ENCODE measurements at places on chromosomes 12 and 14.

DNA sequence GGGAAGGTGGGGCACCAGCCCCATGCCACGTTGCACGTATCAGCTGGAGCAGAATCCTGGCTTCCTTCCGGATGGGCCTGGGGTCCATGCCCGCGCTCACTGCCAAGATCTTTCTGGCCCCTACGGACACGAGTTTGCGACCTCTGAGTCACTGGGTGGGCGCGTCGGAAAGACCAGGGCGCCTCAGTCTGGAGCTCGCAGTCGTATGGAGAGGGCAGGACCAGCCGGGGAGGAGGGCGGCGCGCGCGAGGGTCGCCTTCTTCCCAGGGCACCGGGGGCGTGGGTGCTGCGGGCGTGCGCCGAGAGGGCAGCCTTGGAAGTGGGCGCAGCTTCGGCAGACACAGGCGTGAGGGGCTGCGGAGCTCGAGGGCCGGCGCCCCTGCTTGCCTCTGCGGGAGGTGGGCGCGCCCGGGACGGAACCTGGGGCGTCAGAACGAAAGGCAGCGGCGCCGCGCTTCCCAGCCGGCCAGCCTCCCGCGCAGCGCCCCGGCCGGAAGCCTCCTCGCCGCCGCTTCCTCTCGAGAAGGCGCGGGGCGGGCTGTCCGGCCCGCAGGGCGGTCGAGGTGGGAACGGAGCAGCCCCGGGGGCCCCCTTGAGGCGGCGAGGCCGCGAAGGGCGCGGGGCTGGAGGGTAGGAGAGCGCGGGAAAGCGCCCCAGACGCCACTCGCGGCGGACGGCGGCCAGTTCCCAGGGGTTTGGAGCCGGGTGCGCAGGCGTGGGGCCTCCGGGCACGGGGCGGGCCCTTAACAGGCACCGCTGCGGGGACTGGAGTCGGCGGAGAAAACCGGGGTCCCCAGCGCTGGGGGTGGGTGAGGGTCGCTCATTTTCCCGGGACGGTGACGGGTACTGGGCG is at the start of gene ARL6IP4:
TSS of gene ARL6IP4 (plus strand) at position 499 of the 853 bp plus-strand sequence. CDS start 459 bp downstream, outside the sequence.
- DNase-seq, result peak; percentile 75

GRCh38 chr12:98437806-98438595 is 77.4 kb upstream of the TMPO start:
- no peak for DNase-seq

DNA sequence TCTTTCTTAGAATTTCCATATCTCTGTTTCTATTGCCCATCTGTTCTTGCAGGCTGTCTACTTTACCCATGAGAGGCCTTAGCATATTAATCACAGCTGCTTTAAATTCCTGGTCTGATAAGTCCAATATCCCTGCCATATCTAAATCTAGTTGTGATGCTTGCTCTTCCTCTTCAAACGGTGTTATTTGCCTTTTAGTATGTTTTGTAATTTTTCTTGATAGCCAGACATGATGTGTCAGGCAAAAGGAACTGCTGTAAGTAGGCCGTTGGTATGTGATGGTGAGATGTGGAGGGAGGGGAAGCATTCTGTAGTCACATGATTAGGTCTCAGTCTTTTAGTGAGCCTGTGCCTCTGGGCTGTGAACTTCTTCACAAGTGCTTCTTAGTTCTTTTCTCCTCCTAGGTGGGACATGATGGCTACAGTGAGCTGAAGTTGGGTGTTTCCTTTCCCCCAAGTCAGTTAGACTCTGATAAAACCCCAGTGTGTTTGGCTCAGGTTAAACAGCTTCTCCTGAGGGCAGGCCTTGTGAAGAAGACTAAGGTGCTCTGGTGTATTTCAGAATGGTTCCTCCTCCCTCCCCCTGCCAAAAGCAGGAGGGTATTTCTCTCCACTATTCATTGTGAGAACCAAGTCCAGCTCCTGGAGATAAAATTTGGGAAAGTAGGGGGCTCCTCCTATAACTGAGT is 195.9 kb upstream of the PARP11 start:
- DNase-seq, result no peak

- peak; percentile 77 for DNase-seq
Measured at GRCh38 chr12:6961695-6962284, 8.7 kb downstream of the PHB2 start.

- no peak for DNase-seq
Measured at GRCh38 chr12:1355396-1355795, 239.0 kb downstream of the FBXL14 start.

DNA sequence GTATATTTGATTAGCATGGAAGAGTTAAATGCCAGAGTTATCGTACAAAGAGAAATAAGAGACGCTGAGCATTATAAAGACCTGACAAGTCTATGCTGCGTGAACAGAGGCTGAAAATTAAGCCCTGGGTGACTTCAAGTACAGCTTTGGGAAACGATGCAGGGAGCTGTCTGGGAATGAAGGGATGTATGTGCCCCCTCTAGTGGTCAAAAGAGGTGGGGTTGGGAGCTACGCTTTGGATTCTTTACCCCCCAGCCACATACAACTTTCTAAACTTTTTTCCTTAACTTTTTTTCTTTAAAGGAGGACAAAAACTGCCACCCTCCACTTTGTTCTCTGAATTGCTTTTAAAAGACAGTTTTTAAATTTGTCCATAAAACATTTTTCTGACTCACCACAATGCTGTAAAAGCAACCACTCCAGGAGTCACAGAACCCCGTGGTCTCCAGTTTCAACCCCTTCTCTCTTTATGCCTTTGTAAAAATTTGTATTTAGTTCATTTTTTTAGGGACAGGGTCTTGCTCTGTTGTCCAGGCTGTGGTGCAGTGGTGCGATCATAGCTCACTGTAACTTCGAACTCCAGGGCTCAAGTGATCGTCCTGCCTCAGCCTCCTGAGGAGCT is 59.4 kb downstream of the ZNF664 start:
- peak; percentile 21 for DNase-seq

GRCh38 chr12:118526255-118527095 is 150.1 kb downstream of the SUDS3 start:
- no peak for DNase-seq

GRCh38 chr12:18981732-18982131 is 147.8 kb upstream of the PLEKHA5 start:
- no peak for DNase-seq

- no peak for DNase-seq
Measured at GRCh38 chr14:58946431-58946830, 242.0 kb upstream of the DAAM1 start.

DNA sequence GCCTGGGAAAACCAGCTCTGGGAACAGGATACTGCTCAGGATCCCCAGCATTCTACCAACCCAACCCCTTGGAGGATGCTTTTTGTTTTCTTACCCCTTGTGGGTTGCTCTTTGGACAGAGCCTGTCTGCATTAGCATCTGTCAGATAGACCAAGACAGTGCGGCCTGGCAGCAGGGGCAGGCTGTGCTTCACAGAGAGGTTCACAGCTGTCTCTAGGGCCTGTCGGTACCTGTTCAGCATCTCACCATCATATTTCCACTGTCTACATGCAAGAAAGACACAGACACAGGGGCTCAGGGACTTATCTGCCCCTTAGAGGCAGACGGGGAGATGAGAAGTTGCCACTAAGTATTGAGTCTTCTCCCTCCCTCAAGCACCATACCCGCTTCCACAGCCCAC is 21.8 kb downstream of the TEP1 start:
- DNase-seq, result no peak

DNA sequence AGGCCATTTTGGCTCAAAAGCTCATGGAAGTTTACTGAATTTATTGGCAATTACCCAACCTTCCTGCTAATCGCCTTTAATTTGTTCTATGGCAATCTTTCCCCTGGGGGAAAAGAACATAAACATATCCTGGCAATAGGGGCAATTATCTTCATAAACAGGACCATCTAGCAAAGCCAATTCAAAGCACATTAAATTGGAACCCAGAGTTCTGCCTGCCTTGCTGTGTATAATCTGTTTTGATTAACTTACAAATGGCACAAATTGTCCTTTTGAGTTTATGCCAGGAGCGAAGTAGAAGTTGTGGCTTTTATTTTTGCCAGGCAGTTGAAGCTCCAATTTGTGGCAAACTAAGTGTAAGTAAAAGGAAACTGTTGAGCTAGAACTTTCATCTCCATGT is 68.6 kb downstream of the C12orf50 start:
- no peak for DNase-seq

DNA sequence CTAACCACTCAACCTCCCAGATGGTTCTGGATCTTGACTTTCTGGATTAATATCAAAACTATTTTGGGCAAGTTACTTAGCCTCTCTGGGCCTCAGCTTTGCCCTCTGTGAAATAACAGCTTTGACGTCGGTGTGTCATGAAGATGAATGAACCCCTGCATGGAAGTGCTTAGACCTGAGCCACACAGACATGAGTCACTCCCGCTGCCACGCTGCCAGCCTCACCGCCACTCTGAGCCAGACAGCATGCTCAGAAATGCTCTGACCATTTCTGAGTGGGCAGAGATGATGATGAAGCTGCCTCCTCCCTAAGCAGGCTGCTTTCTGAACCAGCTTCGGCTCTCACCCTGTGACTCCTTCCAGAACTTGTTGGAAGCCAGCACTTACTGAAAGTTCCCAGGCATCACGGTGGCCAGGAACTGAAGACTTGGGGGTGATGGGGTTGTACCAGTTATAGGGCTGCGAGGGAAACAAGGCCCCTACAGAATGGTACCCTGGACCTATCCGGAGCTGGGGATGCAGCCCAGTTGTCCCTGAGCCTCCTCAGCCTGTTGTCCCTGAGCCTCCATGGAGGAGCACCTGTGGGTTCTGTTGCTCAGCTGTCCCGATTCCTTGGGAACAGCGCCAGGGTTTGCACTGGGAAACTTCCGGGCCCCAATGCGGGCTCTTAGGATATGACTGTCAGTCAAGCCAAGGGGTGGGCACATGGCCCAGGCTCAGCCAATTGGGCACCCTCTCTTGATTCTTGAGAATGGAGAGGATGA is 2.0 kb upstream of the CCDC197 start:
- DNase-seq, result peak; percentile 85

DNA sequence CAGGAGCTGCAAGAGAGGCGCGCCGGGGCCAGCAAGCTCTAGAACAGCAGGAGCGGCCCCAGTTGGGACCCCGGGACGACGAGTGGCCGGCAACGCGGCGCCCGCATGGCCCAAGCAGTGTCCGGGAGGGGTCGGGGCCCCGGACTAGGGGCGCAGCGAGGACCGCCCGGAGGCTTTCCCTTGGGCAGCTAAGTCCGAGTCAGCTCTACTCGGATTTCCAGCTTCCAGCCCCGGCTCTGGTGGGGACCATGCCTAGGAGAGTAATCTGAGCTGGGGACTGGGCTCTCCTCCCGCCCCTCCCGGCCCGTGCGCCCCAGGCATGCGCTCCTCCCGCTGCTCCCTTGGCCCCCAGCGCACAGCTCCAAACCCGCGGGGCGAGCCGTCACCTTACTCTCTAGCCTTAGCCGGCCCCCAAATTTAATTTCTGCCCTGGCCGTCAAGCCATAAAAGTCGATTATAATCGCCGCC is 41.6 kb upstream of the CAPRIN2 start:
- peak; percentile 20 for DNase-seq

DNA sequence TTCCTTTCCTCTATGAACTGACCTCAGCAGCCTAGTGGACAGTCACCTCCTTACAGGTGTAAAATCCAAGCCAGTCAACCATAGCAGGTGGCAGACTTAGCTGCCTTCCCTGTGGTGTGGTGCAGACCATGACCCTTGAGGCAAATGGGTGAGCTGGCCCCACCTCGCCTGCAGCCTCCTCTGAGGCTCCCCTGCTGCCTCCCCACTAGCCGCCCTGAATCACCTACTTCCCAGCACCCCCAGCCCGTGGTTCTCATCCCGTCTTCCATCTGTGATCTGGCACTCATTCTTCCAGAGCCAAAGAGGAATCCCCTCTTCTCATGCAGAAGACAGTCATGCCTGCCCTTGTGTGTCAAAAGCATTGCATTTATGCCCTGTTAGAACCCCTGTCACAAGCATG is 34.4 kb upstream of the TSPAN9 start:
- no peak for DNase-seq

- no peak for DNase-seq
Measured at GRCh38 chr14:104271391-104271790, 133.0 kb downstream of the KIF26A start.

GRCh38 chr14:100888789-100889315 is 14.7 kb downstream of the RTL1 start:
- DNase-seq, result no peak

- no peak for DNase-seq
Measured at GRCh38 chr12:121942145-121942718, 23.8 kb downstream of the CFAP251 start.

DNA sequence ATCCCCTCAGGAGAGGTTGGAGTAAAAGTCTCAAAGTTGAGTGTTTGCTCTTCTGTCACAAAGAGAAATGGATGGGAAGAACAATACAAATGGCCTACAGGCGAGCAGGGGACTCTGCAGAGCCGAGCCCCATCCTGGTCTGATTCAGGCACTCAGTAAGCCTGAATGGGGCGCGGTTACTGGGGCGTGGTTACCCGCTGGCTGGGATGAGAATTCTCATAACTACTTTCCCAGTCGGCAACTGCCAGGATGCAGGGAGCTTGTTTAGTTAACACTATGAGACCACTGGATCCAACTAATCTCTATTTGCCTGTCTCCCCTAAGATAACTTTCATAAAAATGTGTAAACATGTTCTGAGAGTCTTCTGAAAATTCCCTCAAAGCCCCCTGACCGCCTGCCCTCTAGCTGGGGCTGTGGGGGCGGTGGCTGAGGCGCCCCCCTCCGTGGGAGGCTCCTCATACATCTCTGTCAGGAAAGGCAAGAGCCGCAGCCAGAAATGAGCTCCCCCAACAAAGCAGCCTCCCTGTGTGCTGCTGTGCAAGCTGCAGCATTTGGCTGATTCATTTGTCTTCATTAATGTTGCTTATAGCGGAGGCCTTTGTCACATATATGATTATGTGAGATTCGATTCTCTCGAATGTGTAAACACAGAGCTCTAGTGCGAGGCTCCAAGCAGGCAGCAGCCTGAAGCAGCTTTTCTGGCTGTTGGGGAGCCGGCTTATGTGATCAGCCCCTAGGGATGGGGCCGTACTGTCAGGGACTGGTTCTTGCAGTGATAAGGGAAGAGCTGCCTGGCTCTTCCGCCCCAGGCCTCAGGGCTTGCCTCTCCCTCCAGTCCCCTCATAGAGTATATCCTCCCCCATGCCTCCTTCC is 126.1 kb upstream of the ARHGAP5 start:
- no peak for DNase-seq

DNA sequence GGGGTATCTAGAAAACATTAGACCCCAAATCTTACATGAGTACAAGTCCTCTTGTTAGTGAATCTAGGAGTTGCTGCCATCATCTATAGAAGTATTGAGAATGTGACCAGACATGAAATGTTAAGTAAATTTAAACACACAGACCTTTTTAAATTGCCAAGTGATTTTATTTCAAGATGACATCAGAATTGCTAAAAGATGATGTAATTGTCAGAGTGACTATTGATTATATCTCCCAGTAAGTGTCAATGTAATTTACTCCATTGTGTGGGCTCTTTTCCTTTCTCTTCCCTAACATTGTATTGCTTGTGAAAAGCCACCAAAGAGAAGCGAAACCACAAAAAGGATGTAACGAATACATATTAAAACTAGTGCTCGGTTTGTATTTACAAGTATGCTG is 16.8 kb downstream of the ADAM21 start:
- no peak for DNase-seq

- no peak for DNase-seq
Measured at GRCh38 chr12:19894050-19894449, 454.8 kb downstream of the AEBP2 start.

GRCh38 chr14:91255026-91255695 is 10.7 kb upstream of the GPR68 start:
- DNase-seq, result no peak
